ENCODE measurements at places on chromosomes 11 and 22.

DNA sequence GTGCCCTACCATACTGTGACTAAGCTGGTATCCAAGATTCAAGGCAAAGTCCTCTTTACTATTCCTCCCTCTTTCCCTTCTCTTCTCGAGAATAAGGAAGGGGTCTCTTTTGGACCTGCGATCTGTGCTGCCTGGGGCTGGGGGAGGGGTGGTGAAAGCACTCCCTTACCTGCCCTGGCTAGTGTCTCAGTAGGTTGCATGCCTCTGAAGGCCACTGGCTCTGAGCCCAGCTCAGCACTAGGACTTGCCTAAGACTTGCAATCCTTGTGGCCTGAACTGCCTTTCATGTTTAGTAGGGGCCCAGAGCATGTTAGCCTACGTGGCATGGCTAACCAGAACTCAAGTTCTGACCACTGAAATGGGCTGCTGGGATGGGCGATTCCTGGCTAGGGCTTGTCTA lies 13.0 kb upstream of the REXO2 start:
- DNase-seq, result no peak

GRCh38 chr22:42848941-42849550 lies 8.0 kb downstream of the ARFGAP3 start:
- no peak for DNase-seq

DNA sequence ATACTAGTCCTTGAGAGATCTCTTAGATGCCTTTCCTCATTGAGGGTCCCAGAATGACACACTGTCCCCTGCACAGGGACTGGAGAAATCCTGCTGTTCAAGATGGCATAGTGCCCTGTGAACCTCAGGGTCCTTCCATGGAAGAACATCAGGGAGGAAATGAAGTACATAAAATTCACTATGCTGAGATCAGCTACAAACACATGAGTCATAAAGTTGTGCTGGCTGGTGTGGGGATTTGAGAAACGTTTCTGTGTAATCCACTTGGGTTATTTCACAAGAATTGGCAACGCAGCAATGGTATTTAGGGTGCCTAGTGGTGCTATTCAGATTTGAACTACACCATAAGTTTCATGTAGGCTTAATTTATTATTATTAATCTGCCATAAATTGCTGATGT lies 174.4 kb downstream of the MAML2 start:
- no peak for DNase-seq

GRCh38 chr11:21088930-21089329 lies 419.5 kb downstream of the NELL1 start:
- DNase-seq, result no peak

DNA sequence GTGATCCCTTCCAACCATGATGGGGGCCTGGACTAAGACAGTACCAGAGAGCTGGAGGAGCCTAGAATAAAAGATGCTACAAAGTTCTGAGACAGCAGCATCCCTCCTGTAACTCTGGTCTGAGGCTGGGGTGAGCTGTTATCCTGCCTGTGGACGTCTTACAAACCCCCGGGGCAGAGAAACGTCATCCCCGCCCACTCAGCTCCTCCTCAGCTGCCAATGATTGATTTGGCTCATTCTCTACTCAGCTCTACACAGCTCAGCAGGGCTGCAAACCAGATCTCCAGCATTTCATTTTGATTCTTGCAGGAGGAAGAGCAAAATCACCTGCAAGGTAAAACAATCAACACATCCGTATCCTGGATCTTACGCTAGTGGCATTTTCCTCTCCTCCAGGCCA lies 55.5 kb downstream of the CSNK2A3 start:
- DNase-seq, result no peak

Measured in SW480 (cell line).